ENCODE measurements at places on chromosomes 12 and 14.
A peak's percentile ranks its signal among the peaks of the same experiment; 100 is the strongest.

GRCh38 chr14:93788293-93788542 is at the start of gene PRIMA1:
Gene PRIMA1 (minus strand): TSS chr14:93788485. CDS start chr14:93787718, 767 bp downstream.
- DNase-seq: peak; percentile 72

GRCh38 chr12:127383281-127383680 is 883.7 kb upstream of the TMEM132C start:
- DNase-seq: no peak

DNA sequence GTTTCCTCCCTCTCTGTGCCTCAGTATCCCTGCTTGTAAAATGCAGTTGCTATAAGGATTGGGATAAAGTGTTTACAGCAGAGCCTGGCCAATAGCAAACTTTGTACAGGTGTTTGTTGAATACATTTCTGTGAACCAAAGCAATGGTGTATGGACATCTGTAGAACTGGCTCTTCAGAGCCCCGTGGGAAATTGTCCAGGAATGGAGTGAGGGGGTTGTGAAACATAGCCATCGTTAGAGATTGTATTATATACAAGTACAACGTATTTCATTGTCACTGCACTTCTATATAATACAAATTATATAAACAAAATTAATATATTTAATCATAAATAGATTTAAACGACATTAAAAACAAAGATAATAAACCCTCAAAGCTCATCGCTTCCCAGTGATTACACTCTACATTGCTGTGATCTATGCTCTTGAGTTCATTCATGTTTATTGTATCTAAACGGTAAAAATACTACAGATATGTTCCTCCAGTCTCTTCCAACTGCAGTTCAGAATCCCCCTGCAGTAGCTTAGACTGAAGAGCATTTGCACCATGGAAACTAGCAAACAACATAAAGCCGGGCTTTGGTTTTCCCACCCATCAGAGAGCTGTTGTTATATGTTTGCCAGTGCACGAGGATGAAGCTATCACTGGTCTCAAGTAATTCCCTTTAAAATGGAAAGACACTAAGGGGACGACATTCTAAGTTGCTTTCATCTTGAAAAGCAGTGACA is 216.7 kb downstream of the TMEM132C start:
- no peak for DNase-seq

DNA sequence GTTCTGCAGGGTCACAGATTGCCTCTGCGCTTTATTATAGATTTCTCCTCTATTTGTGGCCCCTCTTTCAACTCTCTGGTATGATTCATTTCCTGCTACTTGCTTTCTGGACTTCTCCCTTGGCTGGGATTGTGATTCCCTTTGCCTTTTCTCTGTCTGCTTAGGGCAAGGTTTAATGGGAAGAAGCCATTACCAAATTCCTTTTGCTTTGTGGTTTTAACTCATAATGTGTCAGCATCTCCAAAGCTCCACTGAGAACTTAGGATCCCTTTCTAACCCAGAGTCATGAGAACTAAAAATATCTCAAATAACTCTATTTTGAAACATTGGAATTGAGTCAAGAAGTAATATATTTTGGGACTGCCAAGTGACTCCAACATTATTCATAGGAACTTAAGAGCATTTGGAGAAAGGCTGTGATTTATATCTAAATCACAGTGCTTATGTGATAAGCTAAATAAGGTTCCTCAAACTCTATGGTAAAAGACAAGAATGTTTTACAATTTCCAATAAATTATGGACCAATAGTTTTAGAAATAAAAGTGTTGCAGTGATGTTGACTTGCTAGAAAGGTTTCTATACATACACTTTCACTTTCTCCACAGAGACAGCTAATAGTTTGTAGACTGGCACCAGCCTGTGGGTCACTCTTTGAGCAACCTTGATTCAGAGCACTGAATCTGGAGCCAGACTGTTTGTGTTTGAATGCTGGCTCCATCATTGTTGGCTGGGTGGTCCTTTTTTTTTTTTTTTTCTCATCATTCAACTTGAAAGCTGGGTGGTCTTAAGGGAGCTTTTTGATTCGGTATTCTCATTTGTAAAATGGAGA is 93.9 kb downstream of the DACT1 start:
- no peak for DNase-seq

DNA sequence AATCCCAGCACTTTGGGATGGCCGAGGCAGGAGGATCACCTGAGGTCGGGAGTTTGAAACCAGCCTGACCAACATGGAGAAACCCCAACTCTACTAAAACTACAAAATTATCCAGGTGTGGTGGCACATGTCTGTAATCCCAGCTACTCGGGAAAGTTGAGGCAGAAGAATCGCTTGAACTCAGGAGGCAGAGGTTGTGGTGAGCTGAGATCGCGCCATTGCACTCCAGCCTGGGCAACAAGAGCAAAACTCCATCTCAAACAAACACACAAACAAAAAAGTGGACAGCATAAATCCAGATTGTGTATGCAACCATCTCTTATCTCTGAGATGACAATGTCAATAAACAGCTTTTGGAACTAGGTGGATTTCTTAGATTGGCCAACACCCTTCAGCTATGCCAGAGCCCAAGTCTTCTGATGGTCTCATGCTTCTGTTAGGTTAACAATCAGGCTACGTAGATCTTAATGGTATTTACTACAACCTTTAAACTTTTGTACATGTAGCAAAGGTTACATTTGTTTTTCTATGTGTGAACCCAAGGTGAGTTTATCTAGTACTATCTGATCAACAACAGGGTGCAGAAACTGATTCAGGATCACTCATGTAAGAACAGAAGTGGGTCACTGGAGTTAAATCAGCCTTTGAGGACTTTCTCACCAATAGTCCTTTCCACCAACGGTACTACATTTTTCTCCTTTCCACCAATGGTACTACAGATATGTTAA is 73.7 kb downstream of the DUSP16 start:
- DNase-seq: no peak

Data from right kidney (tissue), 9 donors.